RWPE1 (cell line): ENCODE measurements at places on chromosomes 2 and 18.

- DNase-seq, result no peak
Measured at GRCh38 chr2:186477790-186478189, 8.3 kb upstream of the ZC3H15 start.

GRCh38 chr2:11867926-11868325, 121.5 kb downstream of the LPIN1 start:
- DNase-seq, result peak; percentile 68

GRCh38 chr18:32019251-32019948, 775 bp downstream of the RNF125 start:
- peak; percentile 23 for DNase-seq

DNA sequence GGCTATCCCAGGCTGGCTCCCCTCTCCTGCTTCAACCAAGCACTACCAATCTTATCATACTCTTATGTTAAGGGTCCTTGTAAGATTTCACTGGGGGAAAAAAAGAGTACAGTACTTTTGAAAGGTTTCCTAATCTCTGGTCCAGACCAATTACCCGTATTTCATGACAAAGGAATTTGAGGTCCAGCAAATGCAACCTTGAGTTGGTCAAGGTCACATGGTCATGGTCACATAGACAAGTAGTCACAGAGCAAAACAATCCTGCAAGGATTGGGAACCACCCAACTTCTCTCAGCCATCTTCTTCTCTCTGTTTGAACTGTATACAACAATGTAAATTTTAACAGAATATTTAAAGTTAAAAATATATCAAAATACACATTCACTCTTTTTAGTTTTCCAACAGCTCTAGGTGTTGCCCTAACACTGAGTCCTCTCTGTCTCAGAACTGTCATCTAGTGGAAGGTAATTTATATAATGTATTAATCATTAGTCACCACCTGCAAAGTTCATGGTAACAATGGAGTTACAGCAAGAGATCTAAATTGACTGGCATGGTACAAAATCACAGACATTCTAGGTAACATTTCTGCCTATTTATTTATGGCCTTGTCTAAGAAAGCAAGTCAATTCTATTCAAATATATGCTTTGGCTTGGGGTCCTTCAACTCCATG, 21.5 kb downstream of the DTNB start:
- no peak for DNase-seq

GRCh38 chr18:11398625-11399024, 210.8 kb upstream of the SLC35G4 start:
- DNase-seq, result peak; percentile 10
